ENCODE measurements at places on chromosomes 7 and 10.

DNA sequence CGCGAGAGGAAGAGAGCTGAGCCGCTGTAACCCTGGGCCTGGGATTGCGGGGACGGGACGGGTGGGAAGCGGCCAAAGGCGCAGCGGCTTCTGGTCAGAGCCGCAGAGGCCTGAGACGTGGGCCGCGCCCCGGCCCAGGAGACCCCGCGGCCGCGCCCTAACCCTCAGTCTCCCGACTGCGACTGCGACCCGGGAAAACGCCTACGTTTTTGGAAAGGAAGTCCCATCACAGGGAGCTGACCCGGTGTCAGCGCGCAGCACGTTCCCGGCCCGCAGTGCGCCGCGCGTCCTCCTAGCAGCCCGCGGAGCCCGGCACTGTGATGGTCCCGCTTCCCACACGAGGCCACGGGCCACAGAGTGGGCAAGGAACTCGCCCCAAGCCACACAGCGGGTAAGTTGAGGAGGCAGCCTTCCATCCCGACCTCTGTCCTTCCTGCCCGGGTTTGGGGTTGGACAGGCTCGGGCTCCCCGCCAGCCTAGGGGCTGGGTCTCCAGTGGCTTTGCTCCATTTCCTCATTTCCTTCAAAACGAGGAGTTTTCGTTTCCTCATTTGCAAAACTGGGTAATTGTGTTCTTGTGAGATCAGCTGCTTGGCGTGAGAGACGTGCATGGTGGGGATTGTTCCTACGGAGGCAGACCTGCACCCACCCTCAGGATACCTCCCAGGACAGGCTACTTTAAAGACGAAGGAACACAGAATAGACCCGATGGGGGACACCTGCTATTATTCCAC lies 1.2 kb downstream of the GPNMB start:
- DNase-seq, result no peak

DNA sequence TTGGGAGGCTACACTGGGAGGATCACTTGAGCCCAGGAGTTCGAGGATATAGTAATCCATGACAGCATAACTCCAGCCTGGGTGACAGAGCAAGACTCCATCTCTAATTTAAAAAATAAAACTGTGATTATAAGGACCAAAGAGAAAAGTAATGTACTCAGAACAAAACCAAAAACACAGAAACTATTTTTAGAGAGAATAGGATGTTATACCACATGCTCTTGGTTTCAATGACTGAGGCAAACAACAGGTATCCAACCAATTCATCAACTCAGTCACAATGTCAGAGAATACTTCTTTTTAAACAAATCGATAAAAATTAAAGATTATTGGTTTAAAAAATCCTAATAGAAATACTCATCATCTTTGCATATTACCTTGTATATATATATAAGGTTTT lies 186.7 kb downstream of the TPK1 start:
- no peak for DNase-seq

DNA sequence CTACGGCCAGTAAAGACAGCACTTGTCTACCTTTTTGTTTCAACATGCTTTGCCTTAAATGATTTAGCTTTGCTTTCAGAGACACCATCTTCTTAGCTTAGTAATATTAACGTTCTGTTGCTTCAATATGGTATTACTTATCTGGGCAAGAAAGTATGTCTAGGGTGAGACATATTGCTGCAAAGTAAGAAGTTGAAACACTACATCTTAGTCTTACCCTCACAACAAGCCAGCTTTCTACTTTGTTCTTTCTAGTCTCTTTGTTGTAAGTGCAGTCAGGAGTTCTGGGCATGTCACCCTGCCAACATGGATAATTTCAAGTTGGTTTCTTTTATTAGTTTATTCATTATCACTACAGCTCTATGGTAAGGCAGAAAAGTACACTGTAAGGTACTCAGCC lies 122.7 kb upstream of the DNAJB12 start:
- DNase-seq, result no peak

DNA sequence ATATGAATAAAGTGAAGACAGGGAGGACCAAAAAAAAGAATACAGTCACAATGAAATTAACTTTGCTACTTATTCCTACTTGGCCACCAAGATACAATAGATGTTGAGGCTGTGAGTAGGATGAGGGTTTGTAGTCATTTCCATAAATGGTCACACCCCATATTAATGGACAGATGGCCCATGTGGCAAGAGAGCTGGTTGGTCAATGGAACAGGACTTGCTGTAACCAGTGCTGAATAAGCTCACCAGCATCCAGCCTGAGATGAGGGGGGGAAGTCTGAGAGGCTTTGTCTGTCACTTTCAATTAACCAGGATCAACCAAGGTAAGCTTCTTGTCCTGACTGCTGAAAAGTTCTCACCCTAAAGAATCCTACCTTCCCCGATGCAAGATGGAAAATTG lies 130.4 kb upstream of the KCNMA1 start:
- no peak for DNase-seq

- no peak for DNase-seq
Measured at GRCh38 chr10:115957786-115958442, 315.1 kb downstream of the GFRA1 start.

DNA sequence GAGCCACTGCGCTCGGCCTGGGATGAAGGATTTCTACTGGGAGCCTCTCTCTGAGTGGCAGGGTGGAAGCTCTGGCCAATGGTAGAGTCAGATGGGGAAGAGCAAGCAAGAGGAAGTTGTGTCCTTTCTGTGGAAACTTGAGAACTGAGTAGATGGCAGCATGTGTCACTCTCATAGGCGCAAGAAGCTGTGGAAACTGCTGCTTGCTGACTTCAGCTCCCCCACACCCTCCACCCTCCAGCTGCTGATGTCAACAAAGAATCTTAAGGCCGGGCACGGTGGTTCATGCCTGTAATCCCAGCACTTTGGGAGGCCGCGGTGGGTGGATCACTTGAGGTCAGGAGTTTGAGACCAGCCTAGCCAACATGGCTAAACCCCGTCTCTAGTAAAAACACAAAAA lies 39.8 kb upstream of the SRGN start:
- DNase-seq, result no peak

DNA sequence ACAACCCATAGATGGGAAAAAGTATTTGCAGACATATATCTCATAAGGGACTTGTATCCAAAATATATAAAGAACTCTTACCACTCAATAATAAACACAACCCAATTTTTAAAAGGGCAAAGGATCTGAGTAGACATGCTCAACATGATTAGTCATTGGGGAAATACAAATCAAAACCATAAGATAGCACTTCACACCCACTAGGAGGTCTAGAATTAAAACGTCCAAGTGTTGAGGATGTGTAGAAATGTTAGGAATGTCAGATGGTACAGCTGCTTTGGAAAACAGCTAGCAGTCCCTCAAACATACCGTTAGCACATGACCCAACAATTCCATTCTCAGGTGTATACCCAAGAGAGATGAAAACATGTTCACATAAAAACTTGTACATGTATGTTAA lies 8.3 kb downstream of the PSTK start:
- no peak for DNase-seq

DNA sequence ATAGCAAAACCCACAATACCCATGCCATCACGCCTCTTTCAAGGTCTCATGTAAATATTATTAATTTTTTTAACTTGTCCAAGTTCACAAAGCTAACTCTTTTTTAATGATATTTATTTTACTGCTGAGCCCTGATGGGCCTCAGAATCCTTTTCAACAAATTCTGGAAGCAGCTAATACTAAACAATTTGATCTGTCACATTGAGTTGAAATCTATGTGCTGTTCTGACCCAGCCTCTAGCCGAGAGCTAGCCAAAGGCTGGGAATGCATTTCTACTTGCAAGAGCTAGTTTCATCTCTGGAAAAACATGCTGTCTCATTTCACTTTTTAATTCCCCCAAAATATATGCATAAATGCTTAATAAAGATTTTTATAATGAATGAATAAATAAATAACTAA lies 47.9 kb downstream of the TFAM start:
- DNase-seq, result no peak

- no peak for DNase-seq
Measured at GRCh38 chr10:69477968-69478597, 26.8 kb downstream of the TSPAN15 start.

GRCh38 chr7:158165711-158166110 lies 421.9 kb downstream of the PTPRN2 start:
- DNase-seq, result no peak

DNA sequence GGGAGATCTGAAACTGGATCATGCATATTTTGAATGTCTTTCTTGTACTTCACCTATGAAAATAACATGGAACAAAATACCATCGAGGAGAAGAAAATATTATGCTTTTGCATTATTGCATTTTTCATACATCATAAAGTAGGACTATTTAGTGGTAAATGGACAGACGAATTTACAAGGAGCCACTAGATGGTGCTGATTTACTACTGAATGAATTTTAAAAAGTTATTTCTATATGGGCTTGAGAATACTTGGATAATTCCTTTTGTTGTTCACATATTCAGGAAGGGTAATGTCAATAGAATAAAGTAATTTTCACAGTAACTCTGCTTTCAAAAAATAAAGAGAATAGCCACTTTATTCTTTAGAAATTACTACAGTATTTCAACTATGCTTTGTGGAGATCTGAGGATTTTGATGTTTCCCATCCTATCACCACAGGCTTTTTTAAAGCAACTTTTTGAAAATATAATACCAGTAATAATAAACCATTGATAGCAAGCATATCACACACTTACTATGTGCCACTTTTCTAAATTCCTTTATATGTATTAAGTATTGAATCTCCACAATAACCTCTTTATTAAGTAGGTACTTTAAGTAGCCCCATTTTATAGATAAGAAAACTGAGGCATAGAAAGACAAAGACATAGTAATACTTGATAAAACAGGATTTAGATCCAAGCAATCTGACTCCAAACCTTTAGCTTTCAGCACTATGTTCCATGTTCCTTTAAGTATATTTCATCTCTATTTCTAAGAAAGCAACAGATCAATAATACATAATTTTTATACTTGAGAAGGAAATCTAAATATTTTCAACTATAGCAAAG lies 38.6 kb downstream of the NEBL start:
- no peak for DNase-seq

- no peak for DNase-seq
Measured at GRCh38 chr10:77315496-77316129, 322.0 kb downstream of the KCNMA1 start.

DNA sequence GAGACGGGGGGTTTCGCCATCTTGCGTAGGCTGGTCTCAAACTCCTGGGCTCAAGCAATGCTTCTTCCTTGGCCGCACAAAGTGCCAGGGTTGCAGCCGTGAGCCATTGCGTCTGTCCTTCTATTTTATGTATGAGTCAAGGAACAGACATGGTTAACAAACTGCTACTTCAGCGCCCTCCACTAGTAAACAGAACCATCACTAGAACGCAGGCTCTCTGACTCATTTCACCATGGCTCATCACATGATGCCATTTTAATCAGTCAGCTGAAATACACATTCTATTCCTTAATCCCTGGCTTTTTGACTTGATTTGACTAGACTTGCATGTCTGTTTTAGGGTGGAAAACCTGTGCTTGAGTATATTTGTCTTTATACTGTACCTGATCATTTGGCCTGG lies 41.3 kb downstream of the CELF2 start:
- no peak for DNase-seq

- DNase-seq, result no peak
Measured at GRCh38 chr7:155741082-155741481, 71.2 kb downstream of the SHH start.

DNA sequence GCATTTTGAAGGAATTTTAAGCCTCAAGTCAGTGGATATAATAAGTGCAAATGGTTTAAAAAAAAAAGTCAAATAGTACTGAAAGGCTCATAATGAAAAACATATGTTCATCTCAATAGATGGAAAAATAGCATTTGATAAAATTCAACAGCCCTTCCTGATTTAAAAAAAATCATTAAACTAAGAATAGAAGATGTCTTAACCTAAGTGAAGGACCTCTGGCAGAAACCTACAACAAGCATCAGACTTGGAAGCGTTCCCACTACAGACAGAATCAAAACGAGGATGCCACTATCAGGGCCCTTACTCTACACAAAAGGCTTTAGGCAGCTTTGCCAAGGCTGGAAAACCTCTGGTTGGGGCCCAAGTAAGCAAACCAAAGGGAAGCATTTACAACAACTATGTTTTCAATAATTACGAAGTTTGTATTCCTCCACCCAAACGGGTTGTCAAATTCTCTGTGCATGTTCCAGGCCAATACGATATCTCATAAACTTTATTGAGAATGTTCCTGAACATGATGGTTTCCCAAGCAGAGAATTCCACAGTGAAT lies 45.1 kb downstream of the CYTH3 start:
- no peak for DNase-seq

GRCh38 chr7:142348100-142348499 lies 90.2 kb upstream of the PRSS58 start:
- DNase-seq, result no peak

GRCh38 chr7:19772841-19773760 lies at the start of gene TMEM196:
TMEM196 (minus strand) TSS chr7:19773617; CDS start chr7:19772696, 921 bp downstream.
- no peak for DNase-seq

- no peak for DNase-seq
Measured at GRCh38 chr7:76246804-76247389, 45.2 kb downstream of the SRRM3 start.

GRCh38 chr7:132075515-132075914 lies 500.8 kb downstream of the PLXNA4 start:
- no peak for DNase-seq

- DNase-seq, result no peak
Measured at GRCh38 chr7:24323961-24324480, 40.0 kb downstream of the NPY start.

GRCh38 chr7:81871606-81872265 lies 101.9 kb upstream of the HGF start:
- DNase-seq, result no peak

DNA sequence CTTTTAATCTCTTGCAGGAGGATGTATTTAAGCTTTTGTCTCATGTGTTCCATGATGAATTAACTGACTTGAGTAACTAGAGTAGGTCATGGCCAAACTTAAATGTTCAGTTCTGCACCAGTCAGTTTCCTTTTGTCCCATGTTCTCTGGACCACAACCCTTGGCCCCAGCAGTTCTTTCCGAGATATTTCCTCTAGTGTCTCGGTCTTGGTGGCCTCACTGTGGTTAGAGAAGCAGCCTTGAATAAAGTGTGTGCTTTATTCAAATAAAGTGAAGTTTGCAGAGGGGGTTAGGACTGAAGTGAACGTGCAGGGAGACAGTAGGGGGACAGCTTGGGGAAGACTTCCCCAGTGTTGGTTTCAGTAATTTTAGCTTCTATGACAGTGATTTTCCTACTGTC lies 9.3 kb downstream of the ZNF212 start:
- DNase-seq, result no peak

- no peak for DNase-seq
Measured at GRCh38 chr7:1040790-1041189, 3.6 kb upstream of the GPR146 start.

GRCh38 chr7:27192546-27193334 lies 7.2 kb downstream of the HOXA13 start:
- DNase-seq, result no peak

- no peak for DNase-seq
Measured at GRCh38 chr10:49737474-49738201, 24.5 kb downstream of the OGDHL start.

- DNase-seq, result no peak
Measured at GRCh38 chr10:79222186-79222585, 125.1 kb upstream of the PPIF start.
